ENCODE measurements at places on chromosomes 5 and 9. TPM values are rescaled to one million over a fixed set of nuclear protein-coding genes. Genes with fewer than 3 reads are reported as not detected.

Gene COL15A1
- total RNA-seq = 1.6 TPM

Gene CER1
- not detected for total RNA-seq

Gene MBLAC2
- 4.8 TPM for total RNA-seq

Gene GARIN3
- not detected for total RNA-seq

Gene CDHR2
- total RNA-seq = not detected

Gene PAPPA
- 0.39 TPM for total RNA-seq

Gene CARTPT
- not detected for total RNA-seq

Gene FAM78A
- 0.87 TPM for total RNA-seq

Gene ACTBL2
- total RNA-seq = 6.7 TPM

Gene VDAC1
- 732 TPM for total RNA-seq

Gene BARX1
- total RNA-seq = not detected

Gene PRRX2
- 16.5 TPM for total RNA-seq

Gene EGR1
- total RNA-seq = 9.3 TPM

Gene PCDHB3
- 0.21 TPM for total RNA-seq

Gene NR4A3
- 0.06 TPM for total RNA-seq

Gene SEMA6A
- total RNA-seq = 5.0 TPM

Gene PIP5K1B
- total RNA-seq = not detected

Gene RNF183
- total RNA-seq = not detected

Gene TMEM232
- total RNA-seq = 0.66 TPM

Gene GDF9
- total RNA-seq = 0.19 TPM

Gene HRH2
- total RNA-seq = 0.18 TPM

Gene MYOT
- total RNA-seq = not detected

All from H4 (cell line).